ENCODE measurements at places on chromosomes 2 and 18.

DNA sequence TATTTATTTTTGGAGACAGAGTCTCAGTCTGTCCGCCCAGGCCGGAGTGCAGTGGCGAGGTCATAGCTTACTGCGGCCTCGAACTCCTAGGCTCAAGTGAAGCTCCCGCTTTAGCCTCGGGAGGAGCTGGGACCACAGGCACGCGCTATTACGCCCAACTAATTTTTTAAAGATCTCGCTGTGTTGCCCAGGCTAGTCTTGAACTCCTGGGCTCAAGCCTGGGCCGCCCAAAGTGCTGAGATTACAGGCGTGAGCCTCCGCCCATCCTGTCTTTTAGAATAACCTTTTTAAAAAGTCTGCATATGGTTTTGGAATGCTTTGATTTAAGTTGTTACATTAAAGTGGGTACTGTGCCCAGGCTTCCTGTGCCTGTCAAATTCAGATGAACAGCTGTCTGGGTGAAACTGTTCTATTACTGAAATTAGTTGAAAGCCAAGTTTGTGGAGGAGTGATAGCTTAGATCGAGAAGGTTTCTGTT lies 944 bp downstream of the RAB3GAP1 start:
- no peak for DNase-seq

DNA sequence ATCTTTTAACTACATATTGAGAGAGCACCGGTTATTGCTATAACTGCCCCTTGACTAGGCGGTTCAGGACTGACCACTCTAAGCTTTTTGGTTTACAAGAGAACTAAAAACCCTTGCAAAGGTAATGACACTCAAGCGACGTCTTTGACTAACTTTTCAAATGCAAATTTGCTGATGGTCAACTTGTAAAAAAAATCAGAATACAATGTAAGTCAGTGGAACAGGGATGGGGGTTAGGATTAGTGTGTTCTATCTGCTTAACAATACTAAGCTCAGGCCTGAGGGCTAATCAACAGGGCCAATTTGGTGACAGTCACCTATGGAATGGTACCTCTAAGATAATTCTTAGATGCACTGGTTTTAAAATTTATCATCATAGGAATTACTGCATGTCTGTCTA lies 57.1 kb downstream of the ZAP70 start:
- no peak for DNase-seq

- no peak for DNase-seq
These were observed 87.5 kb downstream of the ZCCHC2 start for GRCh38 chr18:62610351-62610700.

- DNase-seq = no peak
These were observed 1383.8 kb upstream of the ACVR2A start for GRCh38 chr2:146461068-146461467.

GRCh38 chr2:64624862-64625261 lies 28.9 kb downstream of the SERTAD2 start:
- no peak for DNase-seq

- DNase-seq = no peak
These were observed 18.1 kb downstream of the ARHGAP28 start for GRCh38 chr18:6747646-6748045.

GRCh38 chr2:234796045-234796591 lies 155.7 kb upstream of the SH3BP4 start:
- no peak for DNase-seq

DNA sequence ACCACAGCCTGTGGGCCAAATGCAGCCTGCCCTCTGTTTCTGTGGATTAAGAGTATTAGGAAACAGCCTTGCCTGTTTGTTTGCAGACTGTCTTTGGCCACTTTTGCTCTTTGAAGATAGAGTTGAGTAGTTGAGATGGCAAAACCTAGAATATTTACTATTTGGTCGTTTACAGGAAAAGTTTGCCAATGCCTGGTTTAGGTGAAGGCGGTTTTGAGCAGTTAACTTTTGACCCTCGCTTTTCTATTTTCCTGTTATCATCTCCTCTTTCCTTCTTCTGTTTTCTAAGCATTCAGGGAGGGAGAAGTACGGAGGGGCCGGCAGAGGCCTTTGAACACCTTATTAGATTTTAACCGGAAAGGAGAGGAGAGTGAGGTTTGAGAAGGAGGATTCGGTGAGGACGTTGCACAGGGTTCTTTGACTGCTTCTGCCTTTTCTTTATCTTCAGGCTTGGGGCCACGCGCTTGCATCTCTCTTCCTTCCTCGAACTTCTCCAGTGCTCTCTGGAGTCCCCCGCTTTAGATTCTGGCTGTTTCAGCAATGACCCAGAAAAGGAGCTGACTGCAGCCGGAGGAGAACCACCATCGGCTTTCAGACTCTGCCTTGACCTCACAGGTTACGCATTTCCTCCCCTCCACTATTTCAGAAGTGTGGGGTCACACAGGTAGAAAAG lies 39.2 kb downstream of the IL1R2 start:
- DNase-seq = no peak

- no peak for DNase-seq
These were observed 59.5 kb upstream of the RBM44 start for GRCh38 chr2:237739101-237739500.

DNA sequence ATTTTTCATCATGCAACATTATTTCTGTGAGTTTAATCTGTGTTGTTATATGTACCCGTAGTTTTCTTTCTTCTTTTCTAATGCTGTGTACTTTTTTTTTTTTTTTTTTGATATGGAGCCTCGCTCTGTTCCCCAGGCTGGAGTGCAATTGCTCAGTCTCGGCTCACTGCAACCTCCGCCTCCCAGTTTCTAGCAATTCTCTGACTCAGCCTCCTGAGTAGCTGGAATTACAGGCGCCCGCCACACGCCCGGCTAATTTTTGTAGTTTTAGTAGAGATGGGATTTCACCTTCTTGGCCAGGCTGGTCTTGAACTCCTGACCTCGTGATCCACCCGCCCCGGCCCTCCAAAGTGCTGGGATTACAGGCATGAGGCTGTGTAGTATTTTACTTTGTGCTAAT lies 155.4 kb downstream of the GALR1 start:
- DNase-seq = no peak

DNA sequence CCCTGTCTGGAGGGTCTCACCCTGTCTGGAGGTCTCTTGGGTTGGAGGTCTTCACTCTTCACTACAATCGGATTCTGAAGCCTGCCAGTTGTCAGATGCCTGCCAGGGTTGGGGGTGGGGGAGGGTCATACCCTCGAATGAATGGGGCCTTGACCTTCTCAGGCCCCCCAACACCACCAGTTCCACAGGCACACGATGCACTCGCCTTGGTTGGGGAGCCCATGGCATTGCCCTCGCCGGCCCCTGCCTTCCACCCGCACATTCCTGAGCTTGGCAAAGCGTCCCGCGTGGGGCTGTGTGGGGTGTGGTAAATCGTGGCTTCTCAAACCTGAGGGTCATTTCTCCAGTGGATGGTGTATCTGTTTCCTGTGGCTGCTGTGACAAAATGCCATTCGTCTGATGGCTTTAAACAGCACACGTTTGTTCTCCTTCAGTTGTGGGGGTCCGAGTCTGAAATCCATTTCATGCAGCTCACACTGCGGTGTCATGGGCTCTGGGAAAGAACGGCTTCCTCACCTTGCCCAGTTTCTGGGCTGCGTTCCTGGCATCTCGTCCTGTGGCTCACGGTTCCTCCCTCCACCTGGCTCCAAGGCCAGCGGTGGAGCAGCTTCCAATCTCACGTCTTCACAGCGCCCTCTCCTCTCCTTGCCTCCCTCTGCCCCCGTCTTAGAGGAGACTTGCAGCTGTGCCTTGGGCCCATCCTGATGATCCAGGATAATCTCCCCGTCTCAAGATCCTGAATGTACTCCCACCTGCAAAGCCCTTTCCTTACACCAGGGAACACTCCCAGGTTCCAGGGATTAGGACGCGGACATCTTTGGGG lies 38.0 kb upstream of the HPCAL1 start:
- DNase-seq = no peak

DNA sequence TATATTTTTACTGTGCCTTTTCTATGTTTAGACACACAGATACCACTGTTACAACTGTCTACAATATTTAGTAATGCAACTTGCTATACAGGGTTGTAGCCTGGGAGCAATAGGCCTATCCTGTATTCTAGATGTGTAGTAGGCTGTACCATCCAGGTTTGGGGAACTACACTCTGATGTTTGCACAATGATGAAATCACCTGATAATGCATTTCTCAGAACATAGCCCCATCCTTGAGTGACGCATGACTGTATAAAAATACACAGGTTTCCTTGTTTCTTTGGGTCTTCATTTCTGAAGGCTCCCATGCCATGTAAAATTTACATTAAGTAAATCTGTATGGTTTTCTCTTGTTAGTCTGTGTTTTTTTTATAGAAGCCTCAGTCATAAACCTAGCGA lies 270.9 kb upstream of the SKOR2 start:
- no peak for DNase-seq

GRCh38 chr2:193502363-193503035 lies 1307.8 kb upstream of the TMEFF2 start:
- no peak for DNase-seq

DNA sequence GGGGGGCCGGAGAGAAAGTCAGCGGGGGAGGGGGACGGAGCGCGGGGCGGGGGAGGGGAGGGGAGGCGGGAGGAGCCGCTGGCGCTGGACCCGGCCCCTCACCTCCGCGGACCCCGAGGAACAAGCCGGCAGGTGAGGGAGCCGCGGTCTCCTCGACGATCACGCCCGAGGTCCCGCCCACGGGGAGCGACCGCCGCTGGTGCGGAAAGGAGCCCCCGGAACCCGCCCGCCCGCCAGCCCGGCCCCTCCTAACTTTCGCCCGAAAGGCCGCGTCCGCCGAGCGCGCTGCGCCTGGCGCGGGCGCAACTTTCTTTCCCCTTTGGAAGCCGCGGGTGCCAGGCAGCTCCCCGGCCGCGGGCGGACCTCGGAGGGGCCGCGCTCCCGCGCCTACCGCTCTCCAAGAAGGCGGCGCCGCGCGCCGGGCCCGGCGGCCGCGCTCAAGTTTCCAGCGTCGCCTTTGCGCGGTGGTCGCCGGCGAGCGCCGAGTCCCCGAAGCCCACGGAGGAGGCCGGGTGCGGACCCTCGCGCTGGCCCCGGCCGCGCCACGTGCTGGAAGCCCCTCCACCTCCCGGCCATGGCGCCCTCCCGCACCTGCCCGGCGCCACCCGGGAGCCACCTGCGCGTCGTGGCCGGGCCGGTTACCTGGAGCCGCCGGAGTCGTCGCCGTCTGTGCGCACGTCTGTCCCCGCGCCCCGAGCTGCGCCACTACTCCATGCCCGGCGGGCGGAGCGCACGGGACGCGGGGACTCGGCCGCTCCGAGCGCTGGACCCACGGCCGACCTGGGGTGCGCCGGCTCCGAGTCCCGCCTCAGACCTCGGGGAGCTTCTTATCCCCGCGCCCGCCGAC lies at the start of gene ALKAL2:
TSS of gene ALKAL2 (minus strand) at position 181 of the 847 bp plus-strand sequence. CDS start 256 bp downstream, outside the sequence.
- DNase-seq = no peak

- DNase-seq = no peak
These were observed 143.5 kb downstream of the AGPS start for GRCh38 chr2:177535958-177536504.

DNA sequence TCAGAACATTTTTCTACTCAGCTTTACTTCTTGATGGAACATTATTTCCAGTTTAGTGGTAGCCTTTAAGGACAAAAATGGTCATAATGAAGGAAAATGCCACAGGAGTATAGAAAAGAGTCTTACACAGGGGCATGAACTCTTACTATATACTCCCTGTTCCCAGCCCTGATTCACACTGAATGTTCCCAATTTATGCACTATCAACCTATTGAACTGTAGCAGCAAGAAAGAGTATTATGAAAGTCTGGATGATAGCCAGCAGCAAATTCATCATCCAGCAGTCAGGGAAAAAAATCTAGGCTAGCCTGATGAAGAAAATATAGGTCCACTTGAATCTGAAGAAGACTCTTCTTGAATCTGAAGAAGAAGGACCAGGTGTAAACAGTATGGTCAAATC lies 1170.3 kb upstream of the CHAC2 start:
- DNase-seq = no peak

GRCh38 chr18:48806551-48807261 lies 144.1 kb downstream of the SMAD7 start:
- DNase-seq = no peak
